ENCODE measurements at places on chromosomes 2 and 18.

GRCh38 chr2:66555091-66555490 lies 120.2 kb downstream of the MEIS1 start:
- DNase-seq, result no peak

GRCh38 chr2:37080689-37081088 lies 3.5 kb downstream of the HEATR5B start:
- DNase-seq, result no peak

DNA sequence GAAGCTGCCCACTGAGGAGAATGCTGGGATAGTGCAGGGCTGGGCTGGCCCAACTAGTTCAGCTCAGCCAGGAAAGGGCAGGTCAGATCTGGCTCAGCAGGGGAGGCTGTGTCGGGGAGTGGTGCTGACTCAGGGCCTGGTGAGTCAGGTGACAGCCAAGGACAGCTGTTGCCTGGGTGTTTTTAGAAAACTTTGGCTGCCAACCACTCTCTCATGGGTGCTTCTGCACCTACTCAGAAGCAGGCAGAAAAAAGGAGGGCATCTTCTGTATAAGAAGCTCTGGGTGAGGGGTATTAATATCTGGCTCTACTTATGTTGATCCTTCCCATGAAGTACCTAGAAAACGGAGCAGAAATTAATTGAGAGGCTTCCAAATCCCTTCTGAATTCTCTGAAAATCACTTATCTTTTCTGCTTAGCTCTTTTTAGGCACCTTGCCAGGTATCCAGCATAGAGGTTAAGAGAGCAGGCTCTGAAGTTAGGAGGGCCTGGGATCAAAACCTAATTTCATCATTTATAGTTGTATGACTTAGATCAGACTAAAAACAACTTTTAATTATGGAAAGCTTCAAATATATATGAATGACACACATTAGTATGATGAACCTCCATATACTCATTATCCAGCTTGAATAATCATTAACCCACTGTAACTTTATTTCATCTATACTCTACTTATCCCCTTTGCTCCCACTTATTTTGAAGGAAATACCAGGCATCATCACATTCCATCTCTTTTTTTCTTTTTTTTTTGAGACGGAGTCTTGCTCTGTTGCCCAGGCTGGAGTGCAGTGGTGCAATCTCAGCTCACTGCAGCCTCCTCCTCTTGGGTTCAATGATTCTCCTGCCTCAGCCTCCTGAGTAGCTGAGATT lies 15.5 kb upstream of the RAB10 start:
- peak; percentile 93 for DNase-seq

DNA sequence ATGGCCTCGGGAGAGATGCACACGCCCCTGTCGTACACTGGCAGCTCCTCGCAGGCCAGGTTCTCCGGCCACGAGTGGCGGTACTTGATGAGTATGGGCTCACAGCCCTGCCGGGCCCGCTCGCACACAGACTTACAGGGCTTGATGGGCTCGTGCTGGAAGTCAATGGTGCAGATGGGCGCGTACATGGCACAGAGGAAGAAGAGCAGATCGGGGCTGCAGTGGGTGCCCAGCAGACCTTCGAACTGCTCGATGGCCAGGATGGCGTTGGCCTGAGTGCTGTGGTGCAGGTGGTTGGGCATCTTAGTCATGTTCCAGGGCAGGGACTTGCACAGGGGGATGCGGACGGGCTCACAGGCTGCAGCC lies 359 bp downstream of the FRZB start:
- no peak for DNase-seq

GRCh38 chr2:126661702-126662500 lies 5.9 kb downstream of the GYPC start:
- DNase-seq, result no peak

GRCh38 chr18:11029021-11029420 lies 120.3 kb downstream of the PIEZO2 start:
- DNase-seq, result no peak

GRCh38 chr2:88396209-88396608 lies 56.3 kb downstream of the FOXI3 start:
- DNase-seq, result no peak

- no peak for DNase-seq
These were observed 375.8 kb upstream of the FANCL start for GRCh38 chr2:58616961-58617360.

DNA sequence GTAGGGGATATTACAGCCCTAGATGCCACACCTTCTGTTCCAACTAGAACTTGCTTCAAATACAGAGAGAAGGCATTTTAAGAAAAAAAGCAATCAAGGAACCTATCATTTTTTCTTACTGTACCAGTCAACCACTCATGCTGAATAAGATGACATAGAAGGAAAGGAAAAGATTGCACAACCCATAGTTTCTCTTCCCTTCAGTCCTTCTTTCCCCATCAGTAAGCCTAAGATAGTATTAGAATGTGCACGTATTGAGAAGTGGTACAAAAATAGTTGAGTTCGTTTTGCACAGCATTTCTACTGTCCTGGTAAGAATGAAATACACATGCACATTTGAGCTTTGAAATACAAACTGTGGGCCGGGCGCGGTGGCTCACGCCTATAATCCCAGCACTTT lies 27.0 kb upstream of the HK2 start:
- no peak for DNase-seq

GRCh38 chr2:151973901-151974199 lies 125.0 kb downstream of the CACNB4 start:
- peak; percentile 27 for DNase-seq

DNA sequence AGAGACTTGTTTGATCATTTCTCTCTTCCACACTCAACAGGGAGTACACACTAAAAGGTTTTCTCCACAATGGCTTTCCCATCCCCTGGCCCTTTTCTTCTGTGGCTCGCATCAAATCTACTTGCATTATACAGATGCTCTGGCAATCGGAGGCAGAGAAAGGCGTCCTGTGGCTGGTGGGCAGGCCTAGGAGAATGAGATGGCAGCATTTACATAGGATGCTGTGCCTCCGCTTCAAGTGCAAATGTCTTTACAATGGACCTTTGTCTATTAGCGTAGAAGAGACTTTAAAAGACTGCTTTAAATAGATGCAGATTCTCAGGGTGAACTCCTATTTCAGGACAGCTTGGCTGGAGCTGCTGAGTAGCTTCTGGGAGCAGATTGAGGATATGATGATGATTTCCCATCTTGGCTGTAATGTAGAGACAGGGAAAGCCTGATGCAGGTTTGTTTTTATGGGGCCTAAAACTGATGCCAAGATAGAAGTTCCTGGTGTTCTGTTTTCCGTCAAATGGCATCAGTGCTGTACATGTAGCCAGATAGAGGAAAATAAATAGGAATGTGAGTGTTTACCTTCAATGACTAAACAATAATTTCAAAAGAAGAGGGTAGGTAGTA lies 423.4 kb downstream of the RND3 start:
- DNase-seq, result no peak

GRCh38 chr18:24538414-24539264 lies 78.2 kb downstream of the HRH4 start:
- no peak for DNase-seq

GRCh38 chr2:109125593-109126500 lies 3.2 kb upstream of the SH3RF3 start:
- DNase-seq, result no peak

DNA sequence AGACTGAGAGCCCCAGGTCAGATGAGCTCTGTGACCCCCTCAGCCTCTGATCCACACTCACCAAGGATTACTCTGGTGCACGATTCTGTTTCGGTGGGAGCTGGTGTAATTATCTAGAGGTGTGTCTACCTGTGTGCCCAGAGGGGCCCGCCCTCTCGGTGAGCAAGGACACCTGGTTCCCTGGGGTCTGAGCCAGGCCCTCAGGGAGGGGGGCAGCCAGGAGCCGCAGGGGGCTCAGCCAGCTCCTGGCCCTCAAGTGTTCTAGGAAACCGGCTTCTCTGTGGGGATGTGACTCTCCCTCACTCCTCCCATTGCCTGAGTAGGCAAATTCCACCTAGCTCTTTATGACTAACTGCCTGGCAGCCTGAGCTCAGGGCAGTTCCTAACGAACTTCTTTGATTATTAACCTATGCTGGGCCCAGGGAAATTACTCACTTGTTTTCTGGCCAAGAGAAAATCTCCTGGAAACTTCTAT lies 17.4 kb downstream of the AGAP1 start:
- DNase-seq, result peak; percentile 69

DNA sequence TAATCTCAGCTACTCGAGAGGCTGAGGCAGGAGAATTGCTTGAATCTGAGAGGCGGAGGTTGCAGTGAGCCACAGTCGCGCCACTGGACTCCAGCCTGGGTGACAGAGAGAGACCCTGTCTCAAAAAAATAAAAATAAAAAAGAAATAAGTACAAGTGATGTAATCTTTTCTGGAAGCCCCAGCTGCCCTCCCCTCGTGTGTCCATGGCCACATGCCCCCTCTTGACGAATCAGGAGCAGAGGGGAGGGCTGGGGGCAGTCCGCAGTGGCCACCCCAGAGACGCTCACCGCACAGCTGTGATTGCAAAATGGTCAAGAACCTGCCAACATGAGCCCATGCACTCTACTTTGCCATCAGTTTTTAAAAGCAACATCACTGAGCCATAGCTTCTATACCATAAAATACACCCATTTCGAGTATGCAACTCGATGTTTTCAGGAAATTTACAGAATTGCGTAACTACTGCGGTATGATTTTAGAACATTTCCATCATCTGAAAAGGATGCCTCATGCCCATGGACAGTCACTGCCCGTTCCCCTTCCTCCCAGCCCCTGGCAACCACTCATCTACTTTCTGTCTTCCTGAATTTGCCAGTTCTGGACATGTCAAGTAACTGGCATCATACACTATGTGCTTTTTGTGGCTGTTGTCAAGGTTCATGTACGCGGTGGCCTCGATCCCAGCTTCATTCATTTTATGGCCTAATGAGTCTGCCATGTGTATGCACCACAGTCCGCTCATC lies 88.1 kb downstream of the NDUFA10 start:
- DNase-seq, result no peak

GRCh38 chr2:118987886-118988285 lies 45.9 kb downstream of the MARCO start:
- no peak for DNase-seq

- no peak for DNase-seq
These were observed 106.4 kb downstream of the ZAP70 start for GRCh38 chr2:97819754-97820153.

GRCh38 chr2:105399207-105399861 lies 483 bp upstream of the FHL2 start:
- no peak for DNase-seq

- DNase-seq, result peak; percentile 20
These were observed 1.3 kb upstream of the UBE2E3 start for GRCh38 chr2:180978903-180979748.

DNA sequence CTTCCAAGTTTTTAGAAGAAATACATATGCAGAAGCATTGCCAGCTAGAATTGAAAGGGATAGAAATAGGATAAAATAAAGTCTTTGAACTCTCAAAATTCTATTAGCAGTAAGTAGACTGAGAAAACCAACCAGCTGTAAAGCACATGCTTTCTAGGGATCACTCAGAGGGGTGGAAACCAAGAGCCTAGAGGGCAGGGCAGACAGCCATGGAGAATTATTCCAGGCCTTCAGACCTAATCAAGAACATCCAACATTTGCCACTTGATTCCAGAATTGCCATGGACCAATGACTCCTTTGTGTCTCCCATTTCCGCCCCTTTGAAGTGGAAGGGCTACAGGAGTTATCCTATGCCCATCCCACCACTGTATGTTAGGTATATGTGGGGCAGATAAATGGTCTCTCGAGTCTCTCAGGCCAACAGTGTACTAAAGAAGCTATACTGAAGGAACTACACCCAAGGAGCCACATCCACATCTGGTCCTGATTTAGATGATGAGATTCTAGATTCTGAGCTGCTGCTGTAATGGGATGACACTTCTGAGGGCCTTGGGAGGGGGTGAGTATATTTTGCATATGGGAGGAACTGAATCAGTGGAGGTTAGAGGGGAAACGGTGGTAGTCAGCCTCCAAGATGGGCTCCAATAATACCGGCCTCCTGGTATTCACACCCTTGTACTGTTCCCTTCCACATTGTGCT lies 4.0 kb downstream of the FARSB start:
- DNase-seq, result no peak

DNA sequence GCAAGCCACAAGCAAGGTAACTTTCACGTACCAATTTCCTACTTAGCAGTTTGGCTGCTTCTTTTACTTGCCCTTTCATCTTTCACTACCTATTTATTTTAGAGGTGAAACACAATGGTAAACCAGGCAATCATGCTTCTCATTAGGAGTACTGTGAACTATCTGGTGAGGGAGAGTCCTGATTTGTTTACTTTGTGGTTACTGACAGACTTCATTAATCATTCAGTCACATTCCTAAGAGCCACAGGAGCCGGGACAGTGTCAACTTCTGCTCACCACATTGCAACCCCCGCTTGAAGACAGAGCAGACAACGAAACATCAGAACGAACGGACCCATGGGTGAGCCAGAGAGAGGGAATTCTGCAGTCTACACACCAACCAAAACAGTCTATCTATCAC lies 28.8 kb downstream of the TUBB6 start:
- DNase-seq, result no peak

DNA sequence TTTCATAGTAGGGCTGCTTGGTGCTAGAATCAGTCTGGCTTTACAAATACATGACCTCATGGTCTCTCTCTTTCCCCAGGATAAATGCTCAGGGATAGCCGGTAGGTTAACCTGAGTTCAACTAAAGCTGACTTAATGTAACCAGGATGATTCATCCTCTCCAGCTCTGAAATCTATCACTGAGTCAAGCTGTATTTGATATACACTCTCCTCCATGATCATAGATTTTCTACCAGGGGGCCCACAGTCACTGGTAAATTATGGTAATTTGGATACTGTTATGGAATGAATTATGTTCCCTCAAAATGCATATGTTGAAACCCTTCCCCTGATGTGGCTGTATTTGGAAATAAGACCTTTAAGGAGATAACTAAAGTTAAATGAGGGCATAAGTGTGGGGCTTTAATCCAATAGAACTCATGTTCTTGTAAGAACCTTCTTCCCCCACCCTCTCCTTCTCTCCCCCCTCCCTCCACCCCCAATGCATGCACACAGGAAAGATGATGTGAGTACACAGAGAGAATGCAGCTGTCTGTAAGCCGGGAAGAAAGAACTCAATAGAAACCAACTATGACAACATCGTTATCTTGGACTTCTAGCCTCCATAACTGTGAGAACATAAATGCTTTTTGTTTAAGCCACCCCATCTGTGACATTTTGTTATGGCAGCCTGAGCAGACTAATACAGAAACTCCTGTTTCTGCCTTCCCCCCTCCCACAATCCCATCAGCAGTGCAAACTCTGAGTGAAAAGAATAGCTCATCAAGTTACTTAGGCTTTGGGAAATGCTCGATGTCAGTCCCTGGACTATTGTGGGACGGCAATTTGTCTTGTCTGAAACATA lies 134.9 kb upstream of the KYNU start:
- DNase-seq, result no peak

DNA sequence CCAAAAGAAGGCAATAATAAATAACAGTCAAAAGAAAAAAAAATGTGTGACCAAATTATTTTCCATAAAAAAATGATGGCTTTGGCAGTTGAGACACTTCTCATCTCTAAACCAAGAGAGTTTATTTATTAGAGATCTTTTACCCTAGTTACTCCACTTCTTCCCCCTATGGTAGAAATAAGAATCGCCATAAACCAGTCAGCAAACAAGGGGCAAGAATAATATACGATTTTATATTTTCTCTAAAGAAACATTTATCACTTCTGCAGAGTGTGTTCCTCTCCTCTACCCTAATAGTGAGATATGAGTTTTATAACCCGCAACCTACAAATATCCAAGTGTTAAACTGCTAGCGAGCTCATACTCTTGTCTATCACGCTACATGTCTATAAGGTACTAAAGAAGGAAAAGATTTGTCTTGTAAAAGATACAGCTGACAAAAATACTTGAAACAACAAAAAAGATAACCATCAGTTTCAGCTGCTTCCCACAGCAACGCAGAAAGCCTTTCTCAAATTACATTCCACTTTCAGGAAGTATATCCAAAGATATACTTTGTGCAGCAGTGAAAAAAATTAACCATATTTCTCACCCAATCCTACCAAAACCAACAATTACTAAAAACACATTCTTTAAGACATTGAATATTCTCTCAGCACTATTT lies 2.3 kb downstream of the RNF103 start:
- DNase-seq, result no peak
